NCI-H1092 treated with DMSO at 0.1 percent for 48 hours (cell line): ENCODE measurements at places on chromosomes 4 and X.

GRCh38 chrX:113512700-113513395, 672.2 kb upstream of the AMOT start:
- DNase-seq = no peak

DNA sequence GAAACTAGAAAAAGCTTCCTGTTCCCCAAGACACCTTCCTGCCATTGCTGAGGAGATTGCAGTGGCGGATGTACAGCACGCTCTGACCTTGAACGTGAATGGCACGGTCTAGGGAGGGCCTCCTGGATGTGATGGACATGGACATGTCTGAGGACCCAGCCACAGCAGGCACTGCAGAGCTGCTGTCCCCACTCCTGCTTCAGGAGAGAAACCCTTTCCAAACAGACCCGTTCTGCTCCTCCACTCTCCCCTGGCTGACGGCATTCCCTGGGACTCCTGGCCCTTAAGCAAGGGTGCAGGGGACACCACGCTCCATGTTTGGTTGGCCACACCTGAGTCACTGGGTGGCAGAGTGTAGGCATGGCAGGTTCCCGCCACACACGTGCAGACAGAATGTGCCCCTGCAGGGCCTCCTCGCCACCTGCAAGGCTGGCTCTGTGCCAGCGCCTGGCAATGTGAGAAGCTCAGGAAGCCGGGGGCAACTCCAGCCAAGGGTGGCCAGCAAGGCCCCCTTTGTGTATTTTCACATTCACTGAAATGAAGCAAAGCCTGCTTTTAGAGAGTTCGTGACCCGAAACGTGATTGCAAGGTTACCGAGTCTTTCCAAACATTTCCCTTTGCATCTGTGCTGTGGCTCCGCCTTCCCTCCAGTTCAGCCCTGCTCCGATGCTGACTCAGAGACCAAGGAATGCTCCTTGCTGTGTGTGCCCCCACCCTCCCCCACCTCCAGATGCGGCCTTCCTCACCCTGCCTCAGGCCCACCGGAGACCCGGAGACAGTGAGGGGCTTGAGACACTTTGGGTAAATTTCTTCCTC, 46.1 kb downstream of the HTRA3 start:
- DNase-seq = peak; percentile 79

DNA sequence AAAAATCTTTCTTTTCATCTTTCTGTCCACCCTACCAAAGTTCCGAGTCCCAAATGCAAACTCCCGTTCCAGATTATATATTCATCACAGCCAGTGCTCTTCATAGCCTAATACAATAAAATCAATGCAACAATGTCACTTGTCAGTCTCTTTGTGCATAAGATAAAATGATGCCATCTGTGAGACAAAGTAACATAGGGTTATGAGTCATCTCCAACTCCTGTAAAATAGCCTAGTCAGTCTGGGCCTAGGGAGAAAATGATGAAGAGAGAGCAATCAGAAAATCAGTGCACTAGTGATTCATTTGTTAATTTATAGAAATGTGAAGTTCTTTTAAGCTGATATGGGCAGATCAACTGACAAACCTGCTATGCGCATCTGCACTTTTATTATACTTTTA, 689.1 kb upstream of the DIAPH2 start:
- no peak for DNase-seq

- peak; percentile 66 for DNase-seq
Measured at GRCh38 chrX:136880003-136880451, 498 bp downstream of the RBMX start.
